ENCODE measurements at places on chromosomes 4 and X.

DNA sequence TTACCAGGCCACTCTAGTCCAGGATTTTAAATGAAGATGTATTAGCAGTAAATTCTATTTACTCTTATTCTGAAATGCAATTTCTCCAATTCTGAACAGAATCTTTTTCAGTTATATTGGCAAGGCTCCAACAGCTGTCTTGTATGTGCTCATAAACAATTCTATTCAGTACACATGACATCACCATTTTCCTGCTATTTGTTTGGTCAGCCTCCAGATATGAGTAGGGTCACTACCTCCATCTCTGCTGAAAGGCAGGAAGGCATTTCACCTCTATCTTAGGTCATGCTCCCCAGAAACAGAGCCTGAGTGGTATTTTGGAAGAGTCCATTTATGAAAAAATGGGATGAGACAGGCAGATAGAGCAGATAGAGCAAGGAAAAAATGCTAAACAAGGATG is 151.1 kb upstream of the ADGRL3 start:
- no peak for DNase-seq

GRCh38 chr4:152522754-152523153 is 13.1 kb downstream of the FBXW7 start:
- DNase-seq = no peak

DNA sequence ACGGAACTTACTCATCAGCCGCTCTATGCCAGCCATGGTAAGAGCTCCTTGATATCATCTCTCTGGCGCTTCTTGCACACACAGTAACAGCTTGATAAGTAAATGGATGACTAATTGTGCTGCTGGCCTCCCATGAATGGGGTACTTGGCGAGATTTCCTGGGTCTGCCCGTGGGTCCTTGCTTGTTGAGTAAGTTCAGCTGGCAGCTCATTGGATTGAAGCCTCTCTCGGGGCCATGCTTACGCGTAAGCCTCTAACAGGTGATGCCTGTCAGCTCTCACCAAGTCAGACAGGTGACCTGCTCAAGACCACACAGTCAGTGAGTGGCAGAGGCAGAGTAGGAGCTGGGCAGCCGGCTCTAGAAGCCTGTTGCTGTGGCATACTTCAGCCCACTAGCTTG is 7.7 kb downstream of the NSG1 start:
- no peak for DNase-seq

- no peak for DNase-seq
These were observed 7.4 kb upstream of the FGF13 start for GRCh38 chrX:138718941-138719340.

DNA sequence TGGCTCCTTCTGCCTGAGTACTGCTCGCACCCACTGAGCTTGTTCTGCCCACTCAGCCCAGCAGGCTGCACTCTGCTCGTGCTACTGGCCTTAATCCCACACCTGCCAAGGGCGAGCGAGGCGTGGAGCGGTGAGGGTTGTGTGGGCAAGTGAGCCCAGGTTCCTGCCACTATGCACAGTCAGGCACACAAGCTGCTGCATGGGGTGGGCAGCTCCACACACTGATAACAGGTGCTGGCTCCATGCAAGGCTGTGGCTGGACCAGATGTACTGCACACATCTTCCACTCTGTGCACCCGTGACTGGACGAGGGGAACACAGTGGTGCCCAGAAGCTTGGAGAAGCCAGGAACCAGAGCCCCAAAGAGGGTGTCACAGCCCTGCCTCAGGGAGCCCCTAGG is 184.3 kb upstream of the NUDT6 start:
- DNase-seq = no peak

DNA sequence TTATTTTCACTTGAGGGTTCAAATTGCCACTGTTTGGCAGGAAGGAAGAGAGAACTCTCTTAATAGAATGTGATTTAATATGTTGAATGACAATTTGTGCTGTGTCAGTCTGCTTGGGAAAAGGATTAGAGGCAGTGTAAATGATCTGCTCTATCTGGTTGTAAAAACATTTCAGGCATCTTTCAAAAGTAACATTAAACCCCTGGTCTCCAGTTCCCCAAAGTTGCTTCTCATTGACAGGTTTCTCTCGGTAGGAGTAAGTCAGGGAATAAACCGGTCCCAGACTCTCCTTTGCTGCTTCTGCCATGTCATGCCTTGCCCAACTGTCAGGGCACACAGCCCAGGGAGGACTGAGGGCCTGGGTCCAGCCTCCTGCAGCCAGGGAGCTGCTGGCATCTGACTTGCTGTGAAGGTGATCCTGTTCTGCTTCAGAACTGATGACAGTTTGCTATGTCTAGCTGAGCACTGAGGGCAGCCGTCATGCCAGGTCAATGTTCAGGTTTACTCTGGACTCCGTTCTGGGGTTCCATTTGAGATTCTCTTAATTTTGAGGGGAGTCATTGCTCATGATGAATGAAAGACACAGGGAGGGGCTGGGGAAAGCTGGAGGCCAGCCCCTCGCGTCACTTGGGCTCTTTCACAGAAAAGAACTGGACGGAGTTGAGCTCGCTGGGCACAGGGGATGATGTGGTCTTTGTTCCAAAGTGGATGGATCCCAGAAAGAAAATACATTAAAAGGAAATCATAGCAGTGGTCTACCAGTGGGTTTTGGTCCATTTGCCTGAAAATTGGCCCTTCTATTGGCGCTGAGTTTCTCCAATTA is 312.4 kb downstream of the ARHGAP10 start:
- no peak for DNase-seq

GRCh38 chr4:170247596-170247995 is 157.8 kb upstream of the AADAT start:
- DNase-seq = no peak

- no peak for DNase-seq
These were observed 171.4 kb downstream of the CRLF2 start for GRCh38 chrX:1041091-1041490.

DNA sequence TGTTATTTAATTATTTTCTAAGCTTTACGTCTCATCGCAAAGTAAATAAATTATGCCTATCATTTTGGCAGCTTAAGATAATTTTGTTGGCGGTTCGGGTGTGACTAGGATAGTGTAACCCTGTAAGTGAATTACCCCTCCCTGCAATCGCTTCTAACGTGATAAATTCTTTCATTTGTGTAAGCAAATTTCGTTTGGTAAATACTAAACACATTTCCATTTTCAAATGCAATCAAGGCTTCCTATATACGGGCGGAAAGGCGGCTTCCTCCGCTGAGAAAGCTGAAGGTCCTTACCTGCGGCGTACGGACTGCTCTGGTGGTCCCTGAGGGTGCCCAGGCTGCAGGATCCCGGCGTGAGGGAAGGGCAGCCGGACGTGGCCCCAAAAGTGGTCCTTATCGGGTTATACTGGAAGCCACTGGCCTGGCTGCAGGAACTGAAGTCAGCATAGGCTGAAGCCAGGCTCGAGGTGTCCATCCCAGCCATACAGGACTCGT is 403 bp downstream of the PHOX2B start:
- DNase-seq = no peak

DNA sequence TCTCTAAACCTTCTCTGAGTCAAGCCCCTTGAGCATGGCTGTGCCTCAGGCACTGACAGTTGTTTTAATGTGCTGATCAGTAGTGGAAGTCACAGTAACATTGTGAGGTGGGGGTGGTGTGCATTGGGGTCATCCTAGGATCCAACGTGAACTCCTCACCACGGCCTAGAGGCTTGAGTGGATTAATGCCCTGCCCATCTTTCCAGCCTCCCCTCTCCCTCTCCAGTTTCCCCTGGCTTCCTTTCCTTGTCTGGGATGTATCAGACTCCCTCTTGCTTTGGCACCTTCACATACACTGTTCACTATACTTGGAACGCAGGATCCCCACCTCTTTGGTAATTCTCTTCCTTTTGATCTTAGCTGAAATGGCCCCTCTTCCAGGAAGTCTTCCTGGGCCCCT is 13.3 kb upstream of the PJA1 start:
- no peak for DNase-seq

- no peak for DNase-seq
These were observed 37.8 kb downstream of the CNKSR2 start for GRCh38 chrX:21412029-21412428.

DNA sequence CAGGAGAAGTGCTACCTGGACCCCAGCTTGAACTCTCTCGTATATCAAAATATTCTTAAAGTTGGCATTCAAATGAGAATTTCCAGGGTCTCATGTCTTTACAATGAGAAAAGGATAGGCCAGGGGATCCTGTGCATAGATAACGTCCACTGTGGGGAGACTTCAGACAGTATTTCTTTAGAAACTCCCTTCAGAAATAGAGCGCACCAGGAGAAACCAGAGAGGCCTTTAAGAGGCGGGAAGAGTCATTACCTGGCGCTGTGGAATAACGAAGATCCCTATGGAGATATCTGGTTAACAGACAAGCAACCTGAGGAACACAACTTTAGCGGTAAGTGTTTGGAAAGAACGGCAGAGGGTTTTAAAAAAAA is 600 bp downstream of the RADX start:
- DNase-seq = no peak

GRCh38 chr4:146585761-146586333 is 52.8 kb upstream of the POU4F2 start:
- no peak for DNase-seq

DNA sequence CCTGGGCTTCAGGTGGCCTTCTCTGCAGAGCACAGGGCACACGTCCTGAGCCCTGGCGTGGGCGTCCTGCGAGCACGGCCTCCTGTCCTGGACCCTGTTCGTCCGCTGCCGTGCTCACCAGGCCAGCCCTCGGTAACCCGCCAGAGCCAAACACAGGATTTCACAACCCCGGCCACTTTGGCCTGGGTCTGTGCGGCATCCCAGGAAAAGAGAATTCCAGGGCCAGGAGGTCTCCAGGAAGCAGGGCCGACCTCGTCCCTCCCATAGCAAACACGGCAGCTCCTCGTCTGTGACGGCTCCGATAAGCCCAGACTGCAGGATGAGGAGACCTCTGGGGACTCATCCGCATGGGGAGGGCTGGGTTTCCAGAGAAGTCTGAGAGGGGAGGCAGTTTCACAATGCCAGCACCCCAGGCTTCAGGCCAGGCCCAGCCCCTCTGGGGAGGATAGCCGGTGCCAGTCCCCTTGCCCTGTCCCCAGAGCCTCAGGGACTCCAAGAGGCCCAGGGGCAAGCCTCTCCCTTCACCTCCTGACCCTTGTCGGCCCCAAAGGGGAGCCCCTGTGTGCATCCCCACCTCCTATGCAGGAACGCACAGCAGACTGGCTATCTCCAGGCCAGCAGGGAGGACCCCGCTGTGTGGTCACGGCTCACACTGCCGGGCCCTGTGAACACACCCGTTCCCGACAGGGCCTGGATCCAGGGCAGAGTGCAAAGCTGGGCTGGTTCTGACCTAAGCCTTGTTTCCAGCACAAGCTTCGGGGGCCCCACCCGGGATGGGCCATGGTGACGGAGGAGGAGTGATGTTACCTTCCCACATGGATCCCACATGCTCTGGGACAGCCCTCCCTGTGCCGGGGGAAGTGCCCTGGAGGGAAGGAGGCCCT is 22.3 kb upstream of the HTRA3 start:
- no peak for DNase-seq

DNA sequence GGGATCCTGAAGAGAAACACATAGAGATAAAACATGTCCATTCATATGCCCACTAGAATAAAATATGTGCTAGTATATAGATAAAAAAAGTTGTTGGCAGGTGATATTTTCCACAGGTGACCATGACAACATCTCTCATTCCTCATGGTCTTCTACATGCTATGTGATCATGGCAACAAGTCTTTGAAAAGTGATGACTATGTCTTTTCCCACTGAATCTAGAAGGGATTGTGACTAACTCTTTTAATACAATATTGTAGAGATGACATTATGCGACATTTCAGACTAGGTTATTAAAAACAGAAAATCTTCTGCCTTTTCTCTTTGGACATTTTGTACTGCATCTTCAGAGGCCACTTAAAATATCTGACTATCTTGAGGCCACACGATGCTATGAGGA is 126.0 kb upstream of the GABRA2 start:
- no peak for DNase-seq

- DNase-seq = no peak
These were observed 137.2 kb downstream of the MAGEC1 start for GRCh38 chrX:142040906-142041305.

- DNase-seq = no peak
These were observed 176.7 kb downstream of the LDB2 start for GRCh38 chr4:16721613-16722291.

- DNase-seq = peak; percentile 15
These were observed 2.5 kb upstream of the HTRA3 start for GRCh38 chr4:8267077-8267476.

DNA sequence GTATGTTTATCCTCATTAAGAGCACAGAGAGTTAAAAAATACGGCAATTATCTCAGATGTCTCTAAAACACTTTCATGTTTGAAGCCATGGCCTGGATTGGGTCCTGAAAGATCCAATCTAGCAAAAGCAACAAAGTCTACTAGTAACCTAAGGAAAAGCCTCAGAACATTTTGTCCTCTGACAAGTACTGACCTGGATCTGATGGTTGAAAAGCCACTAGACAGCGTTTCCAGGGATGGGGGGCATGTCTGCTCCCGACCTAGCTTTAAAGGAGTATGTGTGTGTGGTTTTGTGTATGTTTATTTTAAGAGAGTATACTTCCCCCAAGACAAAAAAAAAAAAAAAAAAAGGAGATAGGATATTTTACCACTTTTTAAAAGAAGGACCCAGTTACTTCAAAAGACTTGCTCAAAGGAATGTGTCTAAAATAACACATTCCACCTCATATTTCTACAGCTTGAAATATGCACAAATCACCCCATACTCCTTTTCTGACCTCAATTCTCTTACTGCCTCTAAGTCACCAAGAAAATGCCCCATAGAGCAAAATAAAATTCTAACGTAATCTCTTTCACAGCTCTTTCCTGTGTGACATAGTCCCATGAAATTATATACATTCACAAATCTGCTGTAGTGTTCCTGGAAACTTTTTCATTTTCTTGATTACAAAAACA is 189.0 kb upstream of the TTC29 start:
- DNase-seq = no peak
